ENCODE measurements at places on chromosomes 1 and 21.
A peak's percentile ranks its signal among the peaks of the same experiment; 100 is the strongest.

DNA sequence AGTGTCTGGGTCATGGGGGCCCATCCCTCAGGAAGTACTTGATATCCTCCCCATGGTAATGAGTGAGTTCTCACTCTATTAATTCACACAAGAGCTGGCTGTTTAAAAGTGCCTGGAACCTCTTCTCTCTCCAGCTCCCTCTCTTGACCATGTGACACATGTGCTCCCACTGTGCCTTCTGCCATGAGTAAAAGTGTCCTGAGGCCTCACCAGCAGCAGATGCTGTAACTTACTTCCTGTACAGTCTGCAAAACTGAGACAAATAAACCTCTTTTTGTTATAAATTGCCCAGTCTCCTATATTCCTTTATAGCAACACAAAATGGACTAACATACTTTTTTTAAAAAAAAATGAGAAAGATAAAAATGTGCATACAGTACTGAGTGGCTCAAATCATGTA lies 24.0 kb downstream of the PUM1 start:
- no peak for DNase-seq

- no peak for DNase-seq
These were observed 26.7 kb upstream of the DIP2A start for GRCh38 chr21:46431884-46432488.

DNA sequence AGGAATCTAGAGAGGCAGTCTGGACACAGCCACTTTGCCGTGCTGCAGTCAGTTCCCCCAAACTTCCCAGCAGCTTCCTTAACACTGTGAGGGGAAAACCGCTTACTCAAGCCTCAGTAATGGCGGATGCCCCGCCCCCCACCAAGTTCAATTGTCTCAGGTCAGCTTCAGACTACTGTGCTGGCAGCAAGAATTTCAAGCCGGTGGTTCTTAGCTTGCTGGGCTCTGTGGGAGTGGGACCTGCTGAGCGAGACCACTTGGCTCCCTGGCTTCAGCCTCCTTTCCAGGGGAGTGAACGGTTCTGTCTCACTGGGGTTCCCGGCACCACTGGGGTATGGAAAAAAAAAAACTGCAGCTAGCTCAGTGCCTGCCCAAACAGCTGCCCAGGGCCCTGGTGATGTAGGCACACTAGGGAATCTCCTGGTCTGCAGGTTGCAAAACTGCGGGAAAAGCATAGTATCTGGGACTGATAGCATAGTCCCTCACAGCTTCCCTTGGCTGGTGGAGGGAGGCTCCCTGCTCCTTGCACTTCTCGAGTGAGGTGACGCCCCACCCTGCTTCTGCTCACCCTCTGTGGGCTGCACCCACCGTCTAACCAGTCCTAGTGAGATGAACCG lies 23.7 kb upstream of the HFM1 start:
- DNase-seq, result no peak

GRCh38 chr1:6489799-6490180 lies 1.7 kb downstream of the PLEKHG5 start:
- peak; percentile 55 for DNase-seq

GRCh38 chr1:216416488-216416887 lies 6.8 kb downstream of the USH2A start:
- no peak for DNase-seq

- no peak for DNase-seq
These were observed 32.5 kb upstream of the SARS1 start for GRCh38 chr1:109181085-109181806.

DNA sequence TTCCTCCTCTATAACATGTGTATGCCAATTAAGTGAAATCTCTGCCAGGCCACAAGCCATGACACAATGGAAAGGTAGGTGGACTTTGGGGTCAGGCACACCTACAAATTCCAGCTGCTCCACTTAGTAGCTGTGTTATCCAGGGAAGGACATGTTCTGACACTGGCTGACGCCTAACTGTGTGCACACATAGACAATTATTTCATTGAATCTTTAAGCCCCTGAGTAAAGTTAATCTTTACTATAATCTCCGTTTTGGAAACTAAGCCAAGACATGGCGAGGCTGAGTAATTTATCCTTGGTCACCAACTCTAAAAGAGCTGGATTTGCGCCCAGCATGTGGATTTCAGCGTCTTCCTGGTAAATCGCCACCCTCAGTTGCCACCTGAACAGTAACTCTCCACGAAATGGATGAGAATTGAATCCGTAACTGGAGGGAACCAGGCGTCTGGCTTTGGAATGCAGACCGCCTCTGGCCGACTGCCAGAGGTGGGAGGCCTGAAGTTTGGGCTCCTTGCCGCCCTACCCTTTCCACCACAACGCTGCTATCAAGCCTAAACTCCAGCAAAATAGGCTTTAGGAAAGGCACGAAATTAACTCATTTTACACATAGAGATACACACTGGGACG lies 888 bp upstream of the SNRPE start:
- DNase-seq, result no peak

DNA sequence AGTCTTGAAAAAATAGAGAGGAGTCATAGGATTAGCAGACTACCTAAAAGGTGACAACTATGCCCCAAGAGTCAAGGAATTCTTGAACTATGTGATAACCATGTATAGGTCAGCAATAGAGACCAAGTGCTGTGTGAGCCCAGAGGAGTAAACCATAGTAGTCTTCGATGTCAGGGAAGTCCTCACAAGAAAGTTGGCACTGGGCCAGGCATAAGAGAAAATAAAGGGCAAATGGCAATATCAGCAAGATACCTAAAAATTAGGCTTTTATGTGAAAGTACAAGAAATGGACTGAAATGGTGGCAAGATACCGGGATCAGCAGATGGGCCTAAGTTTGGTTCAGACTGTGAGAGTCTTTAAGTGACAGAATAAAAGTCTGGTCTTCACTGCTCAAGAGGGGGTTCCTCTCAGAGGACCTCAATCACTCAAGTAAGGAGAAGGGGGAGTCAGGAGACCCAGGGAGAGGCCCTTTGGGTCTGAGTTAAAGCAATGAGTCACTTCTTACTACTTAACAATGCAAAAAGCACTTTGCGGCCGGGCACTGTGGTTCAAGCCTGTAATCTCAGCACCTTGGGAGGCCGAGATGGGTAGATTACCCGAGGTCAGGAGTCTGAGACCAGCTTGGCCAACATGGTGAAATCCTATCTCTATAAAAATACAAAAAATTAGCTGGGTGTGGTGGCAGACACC lies 95.0 kb downstream of the TEX35 start:
- DNase-seq, result no peak

GRCh38 chr1:166511761-166512160 lies 327.5 kb upstream of the POGK start:
- no peak for DNase-seq

DNA sequence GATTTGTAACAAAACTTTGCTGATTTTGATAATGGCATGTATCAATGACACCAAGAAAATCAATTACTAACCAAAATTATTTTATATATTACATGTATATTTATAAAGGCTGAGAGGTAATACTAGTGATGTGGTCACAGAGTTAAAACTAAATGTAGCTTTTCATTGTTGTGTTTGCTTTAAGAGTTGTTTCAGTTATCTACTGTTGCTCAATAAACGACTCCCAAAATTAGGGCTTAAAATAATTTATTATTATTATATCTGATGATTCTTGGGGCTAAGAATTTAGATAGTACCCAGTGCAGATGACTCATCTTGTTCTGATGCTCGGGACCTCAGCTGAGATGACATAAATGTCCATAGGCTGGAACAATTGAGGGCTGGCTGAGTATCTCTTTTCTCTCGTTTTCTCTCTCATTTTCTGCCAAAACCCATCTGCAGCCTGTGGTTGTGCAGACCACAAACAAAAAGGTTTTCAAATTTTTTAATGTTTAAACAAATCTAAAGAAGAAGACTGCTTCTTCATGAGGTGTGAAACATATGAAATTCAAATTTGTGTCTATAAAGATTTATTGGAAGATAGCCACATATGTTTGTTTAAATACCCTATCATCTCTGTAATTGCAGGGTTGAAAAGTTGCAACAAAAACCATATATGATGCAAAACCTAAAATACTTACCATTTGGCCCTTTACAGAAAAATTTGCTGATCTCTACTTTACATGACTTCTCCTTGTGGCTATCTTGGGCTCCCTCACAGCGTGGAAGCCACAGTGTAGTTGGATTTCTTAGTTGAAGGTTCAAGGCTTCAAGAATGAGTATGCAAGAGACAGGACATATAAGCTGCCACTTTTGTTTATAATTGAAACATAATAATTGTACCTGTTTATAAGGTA lies 14.8 kb upstream of the PTPRC start:
- no peak for DNase-seq

DNA sequence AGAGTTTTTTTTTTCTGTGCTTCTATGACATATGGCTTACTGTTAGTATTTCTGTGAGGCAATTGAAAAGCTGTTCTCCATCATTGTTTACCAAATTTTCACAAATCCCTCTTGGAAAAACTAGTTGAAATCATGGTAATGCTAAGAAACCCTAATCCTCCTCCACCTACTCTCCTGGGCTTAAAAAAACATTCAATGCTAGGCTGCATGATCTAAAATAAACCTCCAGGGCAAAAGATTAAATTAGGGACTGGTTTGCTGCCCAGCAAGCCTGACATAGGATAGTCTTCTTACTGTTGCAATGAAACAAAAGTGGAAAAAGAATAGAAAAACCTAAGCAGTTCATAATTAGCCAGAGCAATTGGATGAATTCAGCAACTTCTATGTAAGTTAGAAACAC lies 16.1 kb downstream of the C1orf52 start:
- no peak for DNase-seq

DNA sequence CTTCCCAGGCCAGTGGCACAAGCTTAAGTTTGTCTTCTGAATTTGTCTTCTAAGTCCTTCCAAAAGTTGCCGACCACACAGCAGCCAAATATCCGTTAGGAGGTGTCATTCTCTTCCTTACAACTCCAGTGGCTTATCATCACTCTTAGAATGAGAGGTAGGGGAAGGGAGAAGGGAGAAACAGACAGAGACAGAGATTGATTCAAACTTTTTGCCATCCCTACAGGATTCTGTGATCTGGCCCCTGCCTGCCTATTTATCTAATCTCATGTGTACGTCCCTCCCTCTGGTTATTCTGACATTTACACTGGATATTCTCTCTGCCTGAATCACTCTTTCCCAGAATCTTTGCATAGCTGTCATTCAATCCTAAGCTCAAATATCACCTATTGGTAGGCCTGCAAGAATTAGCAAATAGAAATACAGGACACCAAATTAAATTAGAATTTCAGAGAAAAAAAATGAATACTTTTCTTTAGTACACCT lies 488 bp upstream of the GNL2 start:
- no peak for DNase-seq

DNA sequence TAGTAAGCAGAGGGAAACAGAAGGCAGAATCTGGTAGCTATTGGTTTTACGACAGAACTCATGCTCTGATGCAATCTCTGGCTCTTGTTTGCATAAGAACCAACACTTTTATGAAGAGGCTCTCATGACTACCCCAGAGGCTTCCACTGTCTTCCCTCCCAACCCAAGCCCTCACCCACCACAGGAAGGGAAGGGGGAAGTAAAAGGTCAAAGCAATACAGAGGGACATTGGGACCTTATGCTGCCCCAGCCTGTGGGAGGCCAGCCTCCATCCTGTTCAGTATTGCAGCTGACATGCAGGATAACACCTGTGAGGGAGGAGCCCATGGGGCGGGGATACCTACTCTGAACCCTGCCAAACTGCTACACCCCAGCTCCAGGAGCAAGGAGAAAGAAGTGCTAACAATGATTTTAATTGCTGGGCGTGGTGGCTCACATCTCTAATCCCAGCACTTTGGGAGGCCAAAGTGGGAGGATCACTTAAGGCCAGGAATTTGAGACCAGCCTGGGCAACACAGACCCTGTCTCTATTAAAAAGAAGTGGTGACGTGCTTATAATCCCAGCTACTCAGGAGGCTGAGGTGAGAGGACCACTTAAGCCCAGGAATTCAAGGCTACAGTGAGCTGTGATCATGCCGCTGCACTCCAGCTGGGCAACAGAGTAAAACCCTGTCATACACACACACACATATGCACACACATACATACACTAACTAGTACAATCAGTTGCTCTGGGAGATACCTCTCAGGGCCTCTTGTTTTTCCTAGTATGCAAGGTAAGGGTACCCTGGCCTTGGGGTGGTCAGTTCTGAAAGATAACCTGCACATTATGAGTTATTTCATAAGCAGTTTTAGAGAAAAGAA lies 9.5 kb downstream of the MR1 start:
- no peak for DNase-seq

Measured in effector memory CD4-positive, alpha-beta T cell (primary cell).